Left renal pelvis (tissue), 4 donors: ENCODE measurements at places on chromosomes 7 and 10. TPM values are rescaled to one million over a fixed set of nuclear protein-coding genes. Genes with fewer than 3 reads are reported as not detected.

ECHDC3 gene
- polyA plus RNA-seq = 11.7 TPM

- no peak for DNase-seq
These were observed 108.9 kb upstream of the FAM20C start for GRCh38 chr7:83441-83840.

- no peak for DNase-seq
These were observed 82.2 kb upstream of the NAMPT start for GRCh38 chr7:106367018-106367420.

DNA sequence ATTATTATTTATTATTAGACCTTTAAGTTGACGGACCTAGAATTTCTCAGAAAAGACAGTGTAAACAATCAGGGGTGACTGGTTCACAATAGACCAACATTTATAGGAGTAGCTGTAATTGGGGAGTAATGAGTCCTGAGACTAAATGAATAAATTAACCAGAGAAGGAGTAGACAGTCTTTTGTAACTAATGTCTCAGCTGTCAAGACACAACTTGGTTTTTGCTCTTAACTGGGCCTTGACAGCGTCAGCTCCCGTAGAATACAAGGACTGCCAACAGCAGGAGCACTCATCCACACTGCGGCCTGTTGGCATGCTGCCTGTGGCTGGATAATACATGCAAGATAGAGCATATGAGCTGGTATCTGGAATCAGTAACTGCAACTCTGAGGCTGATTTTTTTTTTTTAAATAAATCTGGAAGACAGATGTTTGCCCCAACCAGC lies 123.9 kb downstream of the CACNA2D1 start:
- peak; percentile 41 for DNase-seq

DNA sequence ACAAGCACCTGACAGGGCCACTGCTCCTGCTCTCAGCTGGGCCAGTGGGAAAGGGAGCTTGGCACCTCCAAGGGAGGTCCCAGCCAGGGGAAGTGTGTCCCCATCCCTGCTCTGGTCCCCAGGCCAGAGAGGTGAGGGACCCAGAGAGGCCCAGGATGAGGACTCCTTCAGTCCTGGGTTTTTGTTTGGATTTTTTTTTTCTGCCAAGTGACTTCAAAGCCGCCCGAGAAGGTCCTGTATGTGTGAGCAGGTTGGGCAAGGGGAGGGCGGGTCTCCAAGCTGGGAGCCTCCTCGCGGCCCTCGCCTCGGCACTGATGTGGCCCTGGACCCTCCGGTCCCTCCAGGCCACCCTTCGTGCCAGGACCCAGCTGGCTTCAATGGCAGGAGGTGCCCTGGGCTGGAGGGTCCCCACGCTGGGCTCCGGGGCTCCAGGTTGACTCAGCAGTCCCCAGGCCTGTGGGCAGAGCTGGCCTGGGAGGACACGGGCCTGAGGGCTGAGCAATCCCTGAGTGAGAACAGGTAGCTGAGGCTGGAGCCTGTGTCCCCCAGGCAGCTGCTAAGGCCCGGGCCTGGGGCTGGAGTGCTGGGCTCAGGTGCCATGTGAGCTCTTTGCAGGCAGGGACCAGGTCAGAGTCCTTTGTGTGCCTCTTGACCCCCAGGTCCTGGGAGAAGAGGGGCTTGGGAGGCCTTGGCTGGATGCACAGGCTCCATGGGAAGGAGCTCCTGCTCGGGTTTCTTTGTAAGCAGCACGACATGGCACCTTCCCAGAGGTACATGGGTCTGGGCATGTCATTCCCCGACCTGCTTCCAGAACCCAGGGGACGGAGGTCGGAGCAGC lies 140.6 kb downstream of the FAM53B start:
- DNase-seq = no peak
